A549 treated with dexamethasone at 1 μM for 4 hours (cell line): ENCODE measurements at places on chromosomes 3 and 15. TPM values are rescaled to one million over a fixed set of nuclear protein-coding genes. Genes with fewer than 3 reads are reported as not detected.

GUCA1C gene
- not detected in 5 replicates for total RNA-seq

P2RY12 gene
- total RNA-seq = not detected in 5 replicates

EFHB gene
- total RNA-seq = 0.79 to 2.3 TPM (median 1.5 TPM) in 5 replicates

THRB gene
- total RNA-seq = 1.3 to 2.5 TPM (median 1.6 TPM) in 5 replicates

MKRN2OS gene
- total RNA-seq = not detected in 5 replicates

ACTC1 gene
- total RNA-seq = 0.18 to 0.54 TPM (median 0.35 TPM) in 5 replicates

ADAMTS9 gene
- 0.61 to 1.1 TPM (median 0.73 TPM) in 5 replicates for total RNA-seq

CPLX3 gene
- total RNA-seq = 0.05 to 0.06 TPM in 2 of 5 replicates, not detected in the others

BRK1 gene
- total RNA-seq = 161 to 190 TPM (median 165 TPM) in 5 replicates

P3H2 gene
- total RNA-seq = 33.2 to 47.2 TPM (median 44.2 TPM) in 5 replicates

ITPR1 gene
- 3.9 to 5.5 TPM (median 4.8 TPM) in 5 replicates for total RNA-seq

CORO2B gene
- total RNA-seq = 2.9 to 4.0 TPM (median 3.3 TPM) in 5 replicates

ITGA11 gene
- total RNA-seq = 2.8 to 8.3 TPM (median 5.2 TPM) in 5 replicates

RARB gene
- 6.8 to 16.5 TPM (median 11.8 TPM) in 5 replicates for total RNA-seq

SLC9C1 gene
- not detected in 5 replicates for total RNA-seq

SLC12A6 gene
- 3.4 to 8.8 TPM (median 6.9 TPM) in 5 replicates for total RNA-seq

PLXNB1 gene
- total RNA-seq = 11.2 to 20.0 TPM (median 16.7 TPM) in 5 replicates

CTXN2 gene
- total RNA-seq = 0.02 to 0.05 TPM (median 0.03 TPM) in 3 of 5 replicates, not detected in the others

ADGRG7 gene
- not detected in 5 replicates for total RNA-seq

PTX3 gene
- total RNA-seq = 0.91 to 1.2 TPM (median 1.0 TPM) in 5 replicates

USP8 gene
- total RNA-seq = 42.8 to 48.5 TPM (median 43.9 TPM) in 5 replicates

C15orf40 gene
- total RNA-seq = 41.4 to 57.2 TPM (median 44.2 TPM) in 5 replicates

PLSCR4 gene
- 7.3 to 12.0 TPM (median 9.9 TPM) in 5 replicates for total RNA-seq

PP2D1 gene
- not detected in 5 replicates for total RNA-seq

MTMR10 gene
- 13.6 to 20.7 TPM (median 17.3 TPM) in 5 replicates for total RNA-seq

TEX55 gene
- not detected in 5 replicates for total RNA-seq

MYRIP gene
- 0.02 TPM in 2 of 5 replicates, not detected in the others for total RNA-seq

ALG1L2 gene
- total RNA-seq = not detected in 5 replicates

GHSR gene
- total RNA-seq = not detected in 5 replicates

CLRN1 gene
- total RNA-seq = not detected in 5 replicates

SUSD5 gene
- 2.9 to 4.3 TPM (median 3.7 TPM) in 5 replicates for total RNA-seq

NR2E3 gene
- 0.09 to 0.41 TPM (median 0.23 TPM) in 5 replicates for total RNA-seq

MUC20 gene
- 0.08 to 1.2 TPM (median 0.74 TPM) in 5 replicates for total RNA-seq
